ENCODE measurements at places on chromosomes 3 and 15.
A peak's percentile ranks its signal among the peaks of the same experiment; 100 is the strongest.

DNA sequence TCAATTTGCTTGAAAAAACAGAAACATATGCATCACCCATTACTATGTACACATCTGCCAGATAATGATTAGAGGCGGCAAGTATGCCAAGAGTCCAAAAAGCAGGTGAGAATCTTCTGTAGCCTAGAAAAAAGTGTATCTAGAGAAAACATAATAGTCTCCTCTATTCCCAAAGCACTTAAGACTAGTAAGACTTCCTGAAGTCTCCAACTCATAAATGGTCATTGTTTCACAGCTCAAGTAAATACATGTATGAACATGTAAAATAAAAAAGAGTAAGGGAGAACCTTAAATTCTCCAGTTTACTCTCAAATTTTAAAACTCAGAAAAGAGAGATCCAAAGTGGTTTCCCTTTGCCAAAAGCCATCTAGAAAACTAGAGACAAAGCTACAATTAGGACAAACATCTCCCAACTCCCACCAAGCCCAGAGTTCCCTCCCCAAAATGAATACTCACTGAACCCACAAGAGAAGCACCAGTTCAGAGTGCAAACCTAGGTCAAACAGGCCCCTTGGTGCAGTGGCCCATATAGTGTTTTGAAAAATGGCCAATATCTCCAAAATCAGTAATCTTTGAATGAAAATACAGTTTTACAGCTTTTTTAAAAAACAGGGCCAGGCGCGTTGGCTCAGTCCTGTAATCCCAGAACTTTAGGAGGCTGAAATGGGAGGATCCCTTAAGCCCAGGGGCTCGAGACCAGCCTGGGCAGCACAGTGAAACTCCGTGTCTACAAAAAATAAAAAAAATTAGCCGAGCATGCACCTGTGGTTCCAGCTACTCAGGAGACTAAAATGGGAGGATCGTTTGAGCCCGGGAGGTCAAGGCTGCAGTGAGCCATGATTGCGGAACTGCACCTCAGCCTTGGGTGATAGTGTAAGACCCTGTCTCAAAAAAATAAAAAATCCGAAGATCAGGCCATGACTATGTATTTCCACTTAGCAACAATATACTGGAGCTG, 11.0 kb upstream of the MAP4 start:
- no peak for DNase-seq

- DNase-seq = no peak
Measured at GRCh38 chr3:81732642-81733041, 28.8 kb downstream of the GBE1 start.

DNA sequence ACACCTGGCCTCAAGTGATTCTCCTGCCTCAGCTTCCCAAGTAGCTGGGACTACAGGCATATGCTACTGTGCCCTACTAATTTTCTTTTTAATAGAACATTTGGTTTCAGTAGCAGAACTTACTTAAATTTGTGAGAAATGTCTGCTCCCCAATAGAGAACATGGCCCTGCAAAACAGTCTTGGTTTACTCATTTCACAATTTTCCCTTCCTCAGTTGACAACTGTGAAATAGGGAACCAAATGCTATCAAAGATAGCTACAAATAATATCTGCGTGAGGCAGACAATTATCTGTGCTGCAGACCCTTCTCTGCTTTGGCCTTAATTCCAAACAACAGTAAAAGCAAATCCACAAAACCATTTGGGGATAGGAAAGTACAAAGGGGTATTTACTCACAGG, 22.6 kb downstream of the METTL6 start:
- DNase-seq = no peak

- DNase-seq = no peak
Measured at GRCh38 chr15:44011238-44011854, 183.7 kb downstream of the FRMD5 start.

DNA sequence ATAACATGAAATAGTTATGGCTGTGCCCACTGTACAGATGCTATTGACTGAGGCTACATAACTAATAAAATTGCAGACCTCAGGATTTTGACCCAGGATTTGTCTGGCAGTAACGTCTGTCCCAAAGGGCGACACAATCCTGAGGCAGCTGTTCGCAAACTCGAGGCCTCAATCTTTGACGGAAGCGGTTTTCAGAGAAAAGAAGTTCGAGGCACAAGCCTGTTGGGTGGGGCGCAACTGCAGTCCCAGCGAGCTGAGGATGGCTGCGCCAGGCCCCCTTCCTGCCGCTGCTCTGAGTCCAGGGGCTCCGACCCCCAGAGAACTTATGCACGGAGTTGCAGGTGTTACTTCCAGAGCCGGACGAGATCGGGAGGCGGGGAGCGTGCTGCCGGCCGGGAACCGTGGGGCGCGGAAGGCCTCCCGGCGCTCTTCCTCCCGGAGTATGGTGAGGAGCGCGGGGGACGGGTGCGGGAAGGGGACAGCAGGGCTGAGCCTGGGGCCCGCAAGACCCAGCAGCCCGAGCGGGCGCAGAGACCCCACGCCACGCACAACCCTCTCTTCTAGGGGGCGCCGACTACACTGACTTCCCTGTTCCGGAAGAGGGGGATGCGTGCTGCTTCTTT, at the start of gene PARP15:
TSS of gene PARP15 (plus strand) at position 242 of the 623 bp plus-strand sequence. CDS start at position 260, 18 bp downstream.
- no peak for DNase-seq

DNA sequence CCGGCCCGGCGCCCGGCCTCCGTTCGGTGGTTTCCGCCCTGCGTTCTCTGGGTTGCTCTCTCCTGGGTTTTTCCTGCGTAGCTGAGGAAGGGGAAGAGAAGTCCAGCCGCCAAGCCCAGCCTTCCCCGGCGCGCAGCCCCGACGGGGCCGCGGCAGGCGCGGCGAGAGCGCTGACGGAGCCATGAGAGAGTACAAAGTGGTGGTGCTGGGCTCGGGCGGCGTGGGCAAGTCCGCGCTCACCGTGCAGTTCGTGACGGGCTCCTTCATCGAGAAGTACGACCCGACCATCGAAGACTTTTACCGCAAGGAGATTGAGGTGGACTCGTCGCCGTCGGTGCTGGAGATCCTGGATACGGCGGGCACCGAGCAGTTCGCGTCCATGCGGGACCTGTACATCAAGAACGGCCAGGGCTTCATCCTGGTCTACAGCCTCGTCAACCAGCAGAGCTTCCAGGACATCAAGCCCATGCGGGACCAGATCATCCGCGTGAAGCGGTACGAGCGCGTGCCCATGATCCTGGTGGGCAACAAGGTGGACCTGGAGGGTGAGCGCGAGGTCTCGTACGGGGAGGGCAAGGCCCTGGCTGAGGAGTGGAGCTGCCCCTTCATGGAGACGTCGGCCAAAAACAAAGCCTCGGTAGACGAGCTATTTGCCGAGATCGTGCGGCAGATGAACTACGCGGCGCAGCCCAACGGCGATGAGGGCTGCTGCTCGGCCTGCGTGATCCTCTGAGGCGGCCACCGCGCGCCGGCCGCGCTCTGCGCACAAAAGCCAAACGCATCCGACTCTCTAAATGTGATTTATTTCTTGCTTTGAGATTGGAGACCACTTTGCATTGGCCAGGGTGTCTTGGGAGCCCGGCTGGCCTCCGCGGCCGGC, 727 bp downstream of the RAP2B start:
- DNase-seq = peak; percentile 14

- DNase-seq = no peak
Measured at GRCh38 chr15:51224428-51224827, 114.0 kb downstream of the CYP19A1 start.

DNA sequence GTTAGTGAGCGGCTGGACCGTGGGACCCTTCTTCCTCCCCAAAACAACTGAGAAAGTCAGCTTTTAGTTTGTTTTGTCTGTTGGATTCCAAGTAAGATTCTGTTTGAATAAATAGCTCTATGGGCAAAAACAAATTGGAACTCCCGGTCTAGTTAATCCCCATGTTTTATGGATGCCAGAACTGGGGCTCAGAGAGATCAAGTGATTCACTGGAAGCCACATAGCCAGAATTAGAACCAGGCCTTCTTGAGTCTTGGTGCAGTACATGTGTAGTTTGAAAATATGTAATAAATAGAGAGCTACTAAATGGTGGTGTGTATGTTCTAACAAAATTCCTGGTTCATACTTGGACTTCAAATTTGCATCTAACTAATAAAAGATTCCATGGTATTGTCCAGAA, 29.3 kb upstream of the POLR2M start:
- no peak for DNase-seq

GRCh38 chr15:78542647-78543046, 2.4 kb downstream of the PSMA4 start:
- no peak for DNase-seq

- DNase-seq = no peak
Measured at GRCh38 chr3:173615661-173616060, 218.1 kb downstream of the NLGN1 start.

GRCh38 chr15:70212286-70212962, 114.7 kb upstream of the TLE3 start:
- no peak for DNase-seq

- DNase-seq = no peak
Measured at GRCh38 chr3:193873426-193874201, 262.3 kb upstream of the HES1 start.

- no peak for DNase-seq
Measured at GRCh38 chr15:49813625-49814024, 192.8 kb downstream of the DTWD1 start.

DNA sequence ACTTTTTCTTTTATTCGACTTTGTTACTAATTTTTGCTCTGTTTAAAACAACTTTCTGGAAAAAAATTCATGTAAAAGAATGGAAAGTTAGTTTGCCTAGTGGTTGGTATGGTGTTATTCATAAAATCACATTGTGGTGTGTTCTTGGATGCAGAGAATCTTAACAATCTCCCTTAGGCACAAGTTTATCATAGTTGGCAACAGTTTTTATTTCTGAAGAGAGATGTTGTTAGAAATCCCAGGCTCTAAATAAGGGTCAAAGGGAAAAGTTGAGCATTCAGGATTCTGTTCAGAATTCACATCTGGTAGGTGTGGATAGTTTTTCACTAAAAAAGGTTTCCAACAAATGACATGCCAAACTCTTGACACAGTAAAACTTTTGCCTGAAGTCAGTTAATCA, 6.4 kb downstream of the DUT start:
- DNase-seq = no peak

DNA sequence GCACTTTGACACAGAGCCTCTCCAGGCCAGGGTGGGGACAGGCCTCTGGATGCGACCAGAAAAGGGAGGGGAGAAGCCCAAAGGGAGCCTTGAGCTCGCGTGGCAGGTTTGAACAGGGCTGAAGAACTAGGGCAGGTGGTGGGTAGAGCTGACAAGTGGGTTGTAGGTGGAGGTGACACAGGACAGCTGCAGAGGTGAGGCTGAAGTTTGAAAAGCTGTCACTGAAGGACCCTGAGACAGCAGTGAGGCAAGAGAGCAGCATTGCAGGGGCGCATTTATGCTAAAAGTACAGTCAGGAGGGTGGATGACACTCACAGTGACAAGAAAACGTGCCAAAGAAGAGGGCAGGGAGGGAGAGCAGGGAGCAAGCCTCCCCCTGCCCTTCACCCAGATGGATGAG, 21.8 kb upstream of the EPB42 start:
- no peak for DNase-seq

DNA sequence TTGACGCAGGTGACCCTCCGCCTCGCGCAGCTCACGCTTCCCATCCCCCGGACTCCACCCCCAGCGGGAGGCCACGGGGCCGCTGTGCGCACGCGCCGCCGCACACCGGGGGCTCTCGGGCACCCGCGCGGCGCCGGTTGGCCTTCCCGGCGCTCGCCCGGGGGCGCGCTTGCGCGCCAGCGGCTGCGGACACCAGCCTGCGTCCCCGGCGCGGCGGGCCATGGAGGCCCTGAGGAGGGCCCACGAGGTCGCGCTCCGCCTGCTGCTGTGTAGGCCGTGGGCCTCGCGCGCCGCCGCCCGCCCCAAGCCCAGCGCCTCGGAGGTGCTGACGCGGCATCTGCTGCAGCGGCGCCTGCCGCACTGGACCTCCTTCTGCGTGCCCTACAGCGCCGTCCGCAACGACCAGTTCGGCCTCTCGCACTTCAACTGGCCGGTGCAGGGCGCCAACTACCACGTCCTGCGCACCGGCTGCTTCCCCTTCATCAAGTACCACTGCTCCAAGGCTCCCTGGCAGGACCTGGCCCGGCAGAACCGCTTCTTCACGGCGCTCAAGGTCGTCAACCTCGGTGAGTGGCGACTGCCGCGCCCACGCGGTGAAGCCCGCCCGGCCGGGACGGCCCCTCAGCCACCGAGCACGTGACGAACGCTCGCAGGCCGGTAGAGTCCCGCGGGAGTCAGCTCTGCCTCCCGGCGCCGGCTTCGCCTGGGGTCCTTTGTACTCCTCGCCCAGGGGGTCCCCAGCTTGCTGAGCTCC, at the start of gene C15orf61:
TSS of gene C15orf61 (plus strand) at position 103 of the 754 bp plus-strand sequence. CDS start at position 221, 118 bp downstream.
- DNase-seq = peak; percentile 95

- no peak for DNase-seq
Measured at GRCh38 chr15:79211481-79211880, 71.0 kb upstream of the ANKRD34C start.

- DNase-seq = no peak
Measured at GRCh38 chr3:165783383-165783782, 53.8 kb downstream of the BCHE start.

GRCh38 chr15:57924598-57924997, 140.9 kb downstream of the ALDH1A2 start:
- no peak for DNase-seq

DNA sequence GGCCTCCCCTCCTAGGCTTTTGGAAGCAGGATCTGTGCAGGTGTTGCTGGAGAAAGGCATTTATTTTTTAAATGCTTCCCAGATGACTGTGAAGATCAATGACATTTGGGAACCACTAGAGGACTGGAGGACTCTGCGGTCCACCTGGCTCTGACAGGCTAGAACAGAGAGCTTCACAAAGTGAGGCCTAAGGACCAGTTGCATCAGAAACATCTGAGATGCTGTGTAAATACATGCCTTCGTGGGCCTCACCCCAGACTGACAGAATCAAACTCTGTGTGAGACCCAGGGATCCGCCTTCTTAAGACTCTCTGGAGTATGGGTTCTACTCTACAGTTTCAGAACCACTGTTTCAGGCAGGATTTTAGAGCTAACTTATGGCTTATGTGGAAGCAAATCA, 105.0 kb upstream of the ICE2 start:
- no peak for DNase-seq

DNA sequence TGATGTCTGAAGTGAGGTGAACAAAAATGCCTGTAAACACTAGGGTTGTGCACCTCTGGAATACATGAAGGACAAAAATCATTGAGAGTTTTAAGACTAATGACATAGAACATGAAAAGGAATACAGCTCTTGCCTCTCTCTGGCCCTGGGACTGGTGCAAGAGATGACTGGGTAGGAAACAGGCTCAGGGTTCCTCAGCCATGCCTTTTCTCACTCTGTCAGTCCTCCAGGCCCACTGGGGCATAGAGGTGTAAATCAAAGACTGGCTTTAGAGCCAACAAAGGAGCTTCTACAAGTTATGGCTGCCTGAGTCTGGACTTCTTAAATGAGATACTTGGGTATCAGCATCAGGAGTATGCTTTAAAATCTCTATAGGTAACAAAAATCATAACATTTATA, 554.7 kb upstream of the KCNMB2 start:
- DNase-seq = no peak
